ENCODE measurements at places on chromosomes 4 and X.

DNA sequence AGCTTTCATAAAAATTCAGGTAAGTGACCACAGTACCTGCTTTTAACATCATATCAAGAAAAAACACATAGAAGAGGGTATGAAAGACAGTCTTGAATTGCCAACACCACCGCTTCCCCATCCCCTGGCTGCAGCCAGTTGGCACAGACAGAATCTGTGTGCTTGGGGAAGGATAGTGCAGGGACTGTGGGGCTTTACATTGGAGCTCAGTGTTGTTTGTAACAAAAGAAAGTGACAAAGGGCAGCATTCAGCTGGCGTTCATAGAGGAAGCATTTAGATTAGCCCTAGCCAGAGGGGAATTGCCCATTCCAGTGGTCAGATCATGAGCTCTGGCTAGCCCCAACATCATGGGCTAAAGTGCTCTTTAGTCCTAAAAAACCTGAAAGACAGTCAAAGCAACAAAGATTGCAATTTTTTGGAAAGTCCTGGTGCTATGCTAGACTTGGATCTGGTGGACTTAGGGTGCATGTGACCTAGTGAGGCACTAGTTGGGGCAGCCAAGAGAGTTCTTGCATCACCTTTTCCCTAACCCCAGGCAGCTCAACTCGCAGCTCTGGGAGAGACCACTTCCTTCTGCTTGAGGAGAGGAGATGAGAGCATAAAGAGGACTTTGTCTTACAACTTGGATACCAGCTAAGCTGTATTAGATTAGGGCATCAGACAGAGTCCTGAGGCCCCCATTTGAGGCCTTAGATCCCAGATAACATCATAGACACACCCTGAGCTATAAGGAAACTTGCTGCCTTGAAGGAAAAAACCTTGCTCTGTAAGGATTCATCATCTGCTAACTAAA lies 1602.4 kb upstream of the ADGRL3 start:
- peak; percentile 48 for DNase-seq

- DNase-seq = peak; percentile 64
Observed at GRCh38 chr4:98446499-98447375, 185.6 kb downstream of the RAP1GDS1 start.

DNA sequence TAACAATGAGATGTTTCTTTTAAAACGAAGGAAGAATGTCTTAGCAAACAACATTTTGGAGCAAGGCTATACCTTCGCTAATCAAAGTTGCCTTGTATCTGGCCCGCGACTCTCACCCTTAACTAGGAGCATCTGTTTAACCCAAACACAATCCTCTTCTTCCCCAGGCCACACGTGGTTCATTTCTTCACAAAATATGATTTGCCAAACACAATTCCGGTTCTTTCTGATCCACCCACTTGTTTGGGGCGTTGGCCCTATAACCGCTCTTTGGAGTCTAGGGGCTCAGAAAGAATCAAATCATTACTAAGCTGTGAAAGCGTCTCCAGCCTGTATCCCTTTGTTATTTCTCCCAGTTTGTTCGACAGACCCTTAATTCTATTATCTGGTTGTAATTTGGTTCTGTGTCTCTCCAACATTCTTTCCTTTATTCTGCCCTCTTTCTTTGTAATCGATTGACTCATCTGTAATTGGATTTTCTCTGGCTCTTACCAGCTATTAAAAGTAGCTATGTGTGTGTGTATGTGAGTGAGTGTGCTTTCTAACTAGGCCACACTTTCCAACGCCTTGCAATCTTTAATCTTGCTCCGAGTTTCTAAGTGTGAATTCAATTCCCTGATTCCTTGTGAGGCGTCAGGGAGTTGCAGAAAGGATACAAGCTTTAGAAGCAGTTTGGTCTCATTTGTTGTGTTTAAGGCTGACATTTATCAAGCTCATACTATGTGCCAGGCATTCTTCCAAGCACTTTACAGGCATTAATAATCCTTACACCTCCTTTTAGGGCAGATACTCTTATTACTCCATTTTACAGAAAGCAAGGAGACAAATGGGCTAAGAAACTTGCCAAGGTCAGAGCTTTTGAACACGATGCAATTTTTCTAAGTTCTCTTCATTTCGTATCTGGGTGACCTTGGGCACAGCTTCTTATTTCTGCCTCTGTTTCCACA lies 138.6 kb upstream of the CPEB2 start:
- no peak for DNase-seq

GRCh38 chrX:153818571-153819383 lies 11.6 kb downstream of the PDZD4 start:
- peak; percentile 7 for DNase-seq

- DNase-seq = no peak
Observed at GRCh38 chr4:38089961-38090360, 129.8 kb downstream of the PTTG2 start.

DNA sequence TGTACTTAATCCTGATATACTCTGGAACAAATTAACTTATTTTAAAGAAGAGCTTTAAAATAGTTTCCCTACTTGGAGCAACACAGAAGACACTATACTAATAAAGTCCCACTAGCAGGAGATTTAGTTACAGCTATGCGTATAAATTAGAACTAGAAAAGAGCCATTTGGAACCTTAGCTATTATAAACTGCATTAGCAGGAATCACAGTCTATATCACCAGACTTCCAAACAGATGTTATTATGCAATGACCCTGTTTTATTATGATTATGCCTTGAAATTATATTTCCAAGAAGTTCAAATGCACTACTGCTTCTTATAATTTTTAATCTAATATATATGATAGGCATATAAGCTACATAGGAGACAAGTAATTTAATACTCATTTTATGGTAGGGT lies 95.5 kb upstream of the WDR44 start:
- DNase-seq = no peak

DNA sequence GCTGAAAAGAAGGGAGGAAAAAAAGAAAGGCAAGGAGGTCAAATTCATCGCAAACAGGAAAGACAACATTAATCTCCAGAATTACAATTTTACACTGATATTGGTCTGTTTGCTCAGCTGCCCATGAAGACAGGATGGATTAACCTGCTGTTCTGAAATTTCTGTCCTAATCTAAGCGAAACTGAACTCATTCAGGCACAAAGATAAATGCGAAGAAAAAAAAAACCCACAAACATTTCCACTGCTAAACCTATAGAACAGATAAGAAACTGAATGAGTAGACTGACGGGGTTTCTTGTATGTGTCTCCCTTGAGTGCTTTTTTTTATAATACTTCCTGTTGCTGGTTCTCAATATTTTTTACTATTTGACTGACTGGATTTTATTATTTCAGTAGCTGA lies 251.8 kb upstream of the FTHL17 start:
- no peak for DNase-seq

- no peak for DNase-seq
Observed at GRCh38 chr4:157363360-157363759, 142.8 kb downstream of the GRIA2 start.

DNA sequence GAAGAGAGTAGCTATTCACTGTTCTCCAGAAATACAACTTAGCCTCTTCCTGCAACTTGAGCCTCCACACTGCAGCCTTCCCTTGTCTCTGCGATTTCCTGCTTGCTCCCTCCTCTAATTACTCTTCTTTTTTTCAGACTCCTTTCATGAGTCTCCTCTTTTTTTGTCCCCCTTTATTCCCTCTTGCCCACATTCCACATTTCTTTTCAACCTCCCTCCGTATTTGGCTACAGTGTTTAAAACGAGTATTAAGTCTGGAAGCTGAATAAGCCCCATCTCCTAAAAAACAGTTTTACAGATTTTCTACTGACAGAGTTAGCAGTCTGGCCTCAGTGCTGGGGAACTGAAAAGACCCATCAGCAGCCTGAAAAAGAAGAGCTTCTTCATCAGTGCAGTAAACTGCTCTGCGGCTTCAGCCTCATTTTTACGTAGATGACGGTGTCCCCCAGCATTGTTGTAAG lies 141.5 kb downstream of the TENM3 start:
- no peak for DNase-seq

DNA sequence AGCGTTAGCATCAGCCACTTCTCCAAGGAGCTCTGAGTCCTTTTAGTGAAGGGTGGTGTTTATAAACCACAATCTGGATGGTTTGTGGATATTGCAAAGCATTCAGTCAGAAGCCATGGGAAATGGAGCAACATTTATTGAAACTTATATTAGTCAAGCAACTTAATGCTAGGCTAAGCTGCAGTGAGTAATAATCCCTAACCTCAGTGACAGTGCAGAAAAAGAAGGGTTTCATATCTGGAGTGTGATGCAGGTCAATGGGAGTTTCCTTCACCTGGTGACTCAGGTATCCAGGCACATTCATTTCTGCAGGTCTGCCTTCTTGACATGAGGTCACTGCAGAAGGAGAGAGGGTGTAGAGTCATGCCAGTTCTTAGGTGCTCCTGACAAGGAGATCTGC lies 10.4 kb upstream of the DRD5 start:
- DNase-seq = no peak

- no peak for DNase-seq
Observed at GRCh38 chrX:36849407-36849806, 158.8 kb upstream of the FAM47C start.

DNA sequence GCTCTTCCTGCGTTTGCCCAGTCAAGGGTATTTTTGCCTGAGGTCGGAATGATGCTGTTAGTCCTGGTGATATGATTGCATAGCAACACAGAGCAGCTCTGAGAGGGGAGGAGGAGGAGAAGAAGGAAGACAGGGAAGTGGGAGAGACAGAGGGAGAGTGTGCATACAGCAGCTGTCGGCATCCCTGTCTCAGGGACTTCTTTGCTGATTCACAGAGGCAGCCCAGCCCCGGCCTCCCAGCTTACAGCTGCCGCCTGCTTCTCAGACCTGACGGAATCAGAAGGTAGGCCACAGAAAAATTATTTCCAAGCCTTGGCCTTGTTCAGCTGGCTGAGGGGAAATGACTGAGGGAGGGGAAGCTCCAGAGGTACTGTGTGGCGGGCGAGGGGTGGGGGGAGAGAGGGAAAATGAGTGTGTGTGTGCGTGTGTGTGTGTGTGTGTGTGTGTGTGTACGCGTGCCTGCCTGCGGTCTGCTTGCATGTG lies 319 bp downstream of the DRP2 start:
- no peak for DNase-seq

- no peak for DNase-seq
Observed at GRCh38 chr4:153725136-153725830, 34.5 kb downstream of the RNF175 start.

DNA sequence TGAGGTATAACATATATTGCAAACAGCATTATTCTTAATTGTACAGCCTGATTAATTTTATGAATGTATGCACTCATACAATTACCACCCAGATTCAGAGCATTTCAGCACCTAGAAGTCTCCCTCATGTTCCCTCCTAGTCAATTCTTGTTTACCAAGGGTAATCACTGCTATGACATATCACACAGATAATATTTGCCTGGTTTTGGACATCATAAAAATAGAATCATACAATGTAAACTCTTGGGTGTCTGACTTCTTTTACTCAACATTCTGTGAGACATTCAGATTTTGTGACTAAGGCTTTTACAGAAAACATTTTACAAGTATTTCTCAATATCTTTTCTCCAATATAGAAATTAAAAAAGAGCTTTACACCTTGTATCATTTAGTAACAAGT lies 66.9 kb downstream of the PTPN13 start:
- no peak for DNase-seq

GRCh38 chr4:6942238-6942800 lies 32.7 kb downstream of the TBC1D14 start:
- DNase-seq = peak; percentile 80

GRCh38 chrX:31074522-31074921 lies 2.7 kb upstream of the FTHL17 start:
- DNase-seq = no peak

DNA sequence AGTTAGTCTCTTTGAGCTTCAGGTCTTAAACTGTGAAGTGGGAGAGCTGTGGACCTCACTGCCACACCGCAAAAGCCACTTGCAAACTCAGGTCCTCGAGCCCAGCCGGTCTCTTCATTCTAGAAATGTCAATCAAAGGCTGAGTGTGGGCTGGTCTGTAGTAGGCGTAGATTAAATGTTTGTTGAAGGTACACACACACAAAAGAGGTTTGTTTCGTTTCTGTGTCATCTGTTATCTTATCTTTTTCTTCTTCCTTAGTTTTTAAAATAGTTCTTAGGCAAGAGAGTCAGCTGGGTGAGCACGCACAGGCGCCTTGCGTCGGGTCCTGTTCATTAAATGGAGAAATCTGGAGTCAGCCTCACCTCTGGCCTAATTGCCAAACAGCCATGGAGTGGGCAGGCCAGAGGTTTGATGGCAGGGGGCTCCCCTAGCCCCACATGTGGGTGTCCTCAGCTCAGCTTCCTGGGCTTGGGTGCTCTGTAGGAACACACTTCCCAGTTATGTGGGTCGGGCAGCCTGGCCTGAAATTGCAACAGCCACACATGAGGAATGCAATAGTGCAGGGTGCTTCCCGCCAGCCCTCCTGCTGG lies 836 bp upstream of the PSAPL1 start:
- DNase-seq = no peak

DNA sequence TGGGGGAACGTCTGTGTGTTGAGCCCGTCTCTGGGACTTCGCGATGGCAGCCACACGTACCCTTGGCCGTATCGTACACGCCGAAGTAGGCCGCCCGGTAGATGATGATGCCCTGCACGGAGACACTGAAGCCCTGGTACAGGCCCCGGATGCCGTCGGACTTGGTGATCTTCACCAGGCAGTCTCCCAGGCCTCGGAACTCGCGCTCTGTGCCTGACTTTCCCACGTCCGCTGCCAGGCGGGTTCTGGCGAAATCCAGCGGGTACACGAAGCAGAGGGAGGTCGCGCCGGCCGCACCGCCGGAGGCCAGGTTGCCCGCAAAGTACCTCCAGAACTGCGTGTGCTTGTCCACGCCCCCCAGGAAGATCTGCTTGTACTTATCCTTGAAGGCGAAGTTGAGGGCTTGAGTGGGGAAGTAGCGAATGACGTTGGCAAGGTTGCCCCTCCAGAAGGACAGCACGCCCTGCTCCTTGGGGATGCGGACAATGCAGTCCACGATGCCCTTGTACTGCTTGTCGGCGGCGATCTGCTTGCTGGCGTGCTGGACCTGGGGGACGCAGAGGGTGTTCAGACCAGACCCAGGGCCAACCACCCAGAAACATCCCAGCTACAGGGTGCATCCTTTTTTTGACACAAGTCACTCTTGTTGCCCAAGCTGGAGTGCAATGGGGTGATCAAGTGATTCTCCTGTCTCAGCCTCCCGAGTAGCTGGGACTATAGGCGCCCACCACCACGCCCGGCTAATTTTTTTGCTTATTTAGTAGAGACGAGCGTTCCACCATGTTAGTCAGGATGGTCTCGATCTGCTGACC lies 2.5 kb downstream of the SLC25A6 start:
- DNase-seq = no peak

GRCh38 chr4:123398066-123398852 lies 1.7 kb downstream of the SPRY1 start:
- peak; percentile 47 for DNase-seq

DNA sequence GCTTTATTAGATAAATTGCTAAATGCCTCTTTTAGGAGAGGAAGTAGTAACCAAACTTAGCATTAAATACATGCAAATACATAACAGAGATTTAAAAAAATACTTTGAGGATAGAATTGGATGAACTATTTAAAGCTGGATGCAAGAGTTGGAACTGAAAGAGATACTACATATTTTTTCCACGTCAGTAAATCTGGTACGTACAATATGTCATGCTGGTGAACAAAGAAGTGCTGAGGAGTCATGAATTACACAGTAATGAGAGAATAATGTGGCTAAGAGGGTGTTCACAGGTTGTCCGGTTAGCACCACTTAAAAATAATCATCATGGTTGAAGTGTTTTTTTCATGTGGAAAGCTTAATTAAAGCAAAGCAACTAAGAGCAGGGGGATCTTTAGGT lies 184.1 kb upstream of the FRMPD4 start:
- DNase-seq = no peak
